Astrocyte of the spinal cord (primary cell): ENCODE measurements at places on chromosomes 2 and 18.
A peak's percentile ranks its signal among the peaks of the same experiment; 100 is the strongest.

- no peak for DNase-seq
These were observed 373.6 kb downstream of the CDH7 start for GRCh38 chr18:66124394-66124793.

- no peak for DNase-seq
These were observed 591.0 kb downstream of the ARHGAP15 start for GRCh38 chr2:143720095-143720664.

DNA sequence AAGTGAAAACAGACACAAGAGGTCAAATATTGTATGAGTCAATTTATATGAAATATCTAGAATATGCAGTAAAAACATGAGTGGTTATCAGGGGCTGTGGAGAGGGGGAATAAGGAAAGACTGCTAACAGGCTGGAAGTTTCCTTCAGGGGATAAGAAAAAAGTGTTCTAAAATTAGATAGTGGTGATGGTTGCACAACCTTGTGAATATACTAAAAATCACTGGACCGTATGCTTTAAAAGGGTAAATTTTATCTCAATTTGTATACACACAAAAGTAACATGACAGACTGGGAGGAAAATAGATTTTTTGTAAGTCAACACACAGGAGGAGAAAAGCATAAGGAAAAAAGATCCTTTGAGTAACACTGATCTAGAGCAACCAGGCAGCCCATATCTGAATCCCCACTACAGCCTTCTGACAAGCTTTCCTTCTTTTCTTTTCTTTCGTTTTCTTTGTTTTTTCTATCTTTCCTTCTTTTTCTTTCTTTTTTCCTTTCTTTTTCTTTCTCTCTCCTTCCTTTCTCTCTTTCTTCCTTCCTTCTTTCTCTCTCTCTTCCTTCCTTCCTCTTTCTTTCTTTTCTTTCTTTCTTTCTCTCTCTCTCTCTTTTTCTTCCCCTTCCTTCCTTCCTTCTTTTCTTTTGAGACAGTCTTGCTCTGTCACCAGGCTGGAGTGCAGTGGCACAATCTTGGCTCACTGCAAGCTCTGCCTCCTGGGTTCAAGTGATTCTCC, 95.4 kb downstream of the AAK1 start:
- DNase-seq, result no peak

DNA sequence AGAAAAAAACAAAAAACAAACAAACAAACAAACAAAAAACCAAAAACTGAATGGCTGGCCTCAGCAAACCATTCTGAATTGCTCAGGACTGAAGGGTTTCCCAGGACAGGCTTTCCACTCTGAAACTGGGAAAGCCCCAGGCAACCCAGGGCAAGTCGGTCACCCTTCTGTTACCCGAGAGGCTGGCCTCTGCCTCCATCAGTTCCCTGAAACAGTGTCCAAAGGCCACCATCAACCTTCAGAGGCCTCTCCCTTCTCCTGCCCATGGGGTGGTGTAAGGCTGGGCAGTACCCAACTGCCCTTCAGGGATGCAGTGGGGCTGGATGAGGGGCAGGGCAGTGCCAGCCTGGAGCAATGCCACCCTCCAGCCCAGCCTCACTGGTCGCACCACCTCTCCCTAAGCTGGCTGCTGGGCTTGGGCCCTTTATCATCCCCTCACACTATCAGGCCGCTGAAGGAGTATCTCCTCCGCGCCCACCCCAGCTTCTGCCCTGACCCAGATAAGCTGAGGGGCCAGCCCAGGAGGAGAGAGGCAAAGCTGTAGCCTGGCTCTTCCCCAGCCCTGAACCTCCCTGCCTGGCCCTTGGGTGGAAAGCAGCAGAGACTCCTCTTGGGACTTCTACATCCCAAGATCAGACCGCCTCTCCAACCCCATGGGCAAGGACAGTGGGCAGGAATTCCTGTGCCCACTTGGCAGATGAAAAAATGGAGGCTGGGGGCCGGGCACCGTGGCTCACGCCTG, 35.9 kb downstream of the ZFP36L2 start:
- no peak for DNase-seq

DNA sequence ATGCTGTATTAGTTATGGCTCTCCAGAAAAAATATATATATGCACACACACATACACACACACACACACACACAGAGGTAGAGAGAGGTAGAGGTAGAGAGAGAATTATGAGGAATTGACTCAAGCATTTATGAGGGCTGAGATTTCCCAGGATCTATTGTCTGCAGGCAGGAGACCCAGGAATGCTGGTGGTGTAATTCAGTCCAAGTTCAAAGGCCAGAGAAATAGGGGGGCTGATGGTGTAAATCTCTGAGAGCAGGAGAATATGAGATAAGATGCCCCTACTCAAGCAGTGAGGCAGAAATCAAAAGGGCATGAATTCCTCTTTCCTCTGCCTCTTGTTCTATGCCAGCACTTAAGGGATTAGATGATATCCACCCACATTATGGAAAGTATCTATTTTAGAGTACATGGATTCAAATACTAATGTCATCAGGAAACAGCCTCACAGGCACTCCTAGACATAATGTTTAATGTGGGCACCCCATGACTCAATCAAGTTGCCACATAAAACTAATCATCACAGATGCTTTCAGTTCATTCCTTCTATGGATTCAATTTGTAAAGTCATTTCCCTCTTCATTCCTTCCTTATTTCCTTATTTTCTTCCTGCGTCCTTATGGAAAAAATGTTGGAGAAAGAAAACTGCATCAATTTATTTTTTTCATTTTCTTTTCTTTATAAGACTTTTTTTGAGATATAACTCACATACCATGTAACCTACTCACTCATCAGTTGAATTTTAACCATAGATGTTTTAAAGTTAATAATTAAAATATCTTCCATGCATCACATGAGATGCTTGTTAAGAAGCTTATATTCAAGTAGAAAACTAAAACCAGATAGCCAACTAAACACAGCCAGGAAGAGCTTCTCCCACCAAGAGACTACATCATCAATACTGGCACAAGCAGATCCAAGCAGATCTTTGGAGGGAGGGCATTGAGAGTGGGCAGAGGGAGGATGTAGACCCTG, 406.2 kb downstream of the MBD2 start:
- DNase-seq, result no peak

GRCh38 chr18:42780171-42780570, 335.3 kb downstream of the RIT2 start:
- DNase-seq, result no peak

DNA sequence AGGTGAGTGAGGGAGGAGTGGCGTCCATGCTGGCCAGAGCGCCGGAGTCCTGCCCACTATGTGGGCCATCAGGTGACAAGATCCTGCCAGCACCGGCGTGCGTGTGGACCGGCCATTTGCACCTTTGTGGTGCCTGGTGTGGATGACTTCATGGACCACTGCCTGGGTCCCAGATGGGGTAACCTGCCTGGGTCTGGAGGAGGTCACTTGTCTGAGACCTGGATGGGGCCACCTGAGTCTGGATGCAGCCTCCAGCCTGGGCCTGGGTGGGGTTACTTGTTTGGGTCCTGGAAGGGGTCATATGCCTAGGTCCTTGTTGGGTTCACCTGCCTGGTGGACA, 299.6 kb downstream of the NDUFA10 start:
- no peak for DNase-seq

- peak; percentile 73 for DNase-seq
These were observed 161.1 kb downstream of the KCNH7 start for GRCh38 chr2:162677476-162677875.

- DNase-seq, result no peak
These were observed 387.6 kb upstream of the TNP1 start for GRCh38 chr2:217247476-217247875.

DNA sequence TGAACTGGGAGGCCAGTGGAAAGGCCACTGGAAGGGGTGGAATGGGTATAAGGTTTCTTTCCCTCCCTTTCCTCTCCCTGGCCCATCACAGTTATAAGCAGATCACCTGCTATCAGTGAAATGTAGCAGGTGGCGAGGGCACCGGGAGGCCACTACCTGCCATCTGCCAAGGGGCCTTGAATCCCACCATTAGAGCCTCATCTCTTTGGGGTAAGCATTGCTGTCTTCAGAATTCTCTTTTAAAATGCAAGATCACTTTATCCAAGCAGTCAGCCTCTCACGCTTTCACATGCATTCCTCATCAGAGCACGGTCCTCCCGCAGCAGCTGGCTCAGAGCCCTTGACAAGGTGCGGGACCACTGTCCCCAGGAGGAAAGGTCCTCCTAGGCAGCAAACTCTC, 268.5 kb downstream of the CELF4 start:
- no peak for DNase-seq

- DNase-seq, result no peak
These were observed 136.9 kb downstream of the COPS8 start for GRCh38 chr2:237222601-237223041.

- DNase-seq, result peak; percentile 48
These were observed 451.4 kb downstream of the TMX3 start for GRCh38 chr18:68263481-68263880.

- DNase-seq, result no peak
These were observed 13.9 kb upstream of the SMCHD1 start for GRCh38 chr18:2641638-2642037.

- peak; percentile 93 for DNase-seq
These were observed 133.9 kb upstream of the CTAGE1 start for GRCh38 chr18:22551536-22552151.

GRCh38 chr18:58952858-58953257, 88.2 kb downstream of the ZNF532 start:
- DNase-seq, result no peak
